ENCODE measurements at places on chromosomes 7 and 10.

DNA sequence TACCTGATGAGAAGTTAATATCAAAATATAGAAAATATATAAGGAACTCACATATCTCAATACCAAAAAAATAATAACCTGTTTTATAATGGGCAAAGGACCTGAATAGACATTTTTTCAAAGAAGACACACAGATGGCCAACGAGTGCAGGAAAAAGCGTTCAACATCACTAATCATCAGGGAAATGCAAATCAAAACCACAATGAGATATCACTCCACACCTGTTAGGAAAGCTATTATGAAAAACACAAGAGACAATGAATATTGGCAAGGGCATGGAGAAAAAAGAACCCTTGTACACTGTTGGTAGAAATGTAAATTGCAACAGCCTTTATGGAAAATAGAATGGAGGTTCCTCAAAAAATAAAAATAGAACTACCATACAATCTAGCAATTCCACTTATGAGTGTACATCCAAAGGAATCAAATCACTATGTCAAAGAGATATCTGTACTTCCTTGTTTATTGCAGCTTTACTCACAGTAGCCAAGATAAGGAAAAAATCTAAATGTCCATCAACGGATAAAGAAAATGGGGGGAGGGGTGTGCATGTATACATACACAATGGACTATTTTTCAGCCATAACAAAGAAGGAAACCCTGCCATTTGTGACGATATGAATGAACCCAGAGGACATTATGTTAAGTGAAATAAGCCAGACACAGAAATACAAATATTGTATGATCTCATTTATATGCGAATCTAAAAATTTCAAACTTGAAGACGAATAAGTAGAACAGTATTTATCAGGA is 3.6 kb upstream of the ALOX5 start:
- peak; percentile 70 for DNase-seq

GRCh38 chr7:132197772-132198171 is 378.5 kb downstream of the PLXNA4 start:
- DNase-seq = no peak

DNA sequence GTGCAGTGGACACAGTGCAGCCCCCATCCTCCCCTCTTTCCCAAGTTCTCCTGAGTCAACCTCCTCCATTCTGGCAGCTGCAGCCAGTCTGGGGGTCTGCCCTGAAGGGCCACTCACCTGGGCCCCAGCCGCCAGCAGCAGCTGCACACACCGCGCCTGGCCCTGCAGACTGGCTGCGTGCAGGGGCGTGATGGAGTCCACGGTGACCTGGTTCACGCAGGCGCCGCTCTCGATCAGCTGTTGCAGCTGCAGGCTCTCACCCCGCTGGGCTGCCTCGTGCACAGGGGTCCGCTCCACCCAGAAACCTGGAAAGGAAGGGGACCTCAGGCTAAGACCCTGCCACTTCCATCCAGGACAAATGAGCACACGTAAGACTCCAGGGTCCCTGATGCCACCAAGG is 13.6 kb downstream of the ASB13 start:
- no peak for DNase-seq

GRCh38 chr7:80548840-80549530 is 37.1 kb upstream of the GNAT3 start:
- DNase-seq = no peak

- DNase-seq = no peak
Observed at GRCh38 chr7:74674166-74674565, 16.6 kb downstream of the GTF2I start.

DNA sequence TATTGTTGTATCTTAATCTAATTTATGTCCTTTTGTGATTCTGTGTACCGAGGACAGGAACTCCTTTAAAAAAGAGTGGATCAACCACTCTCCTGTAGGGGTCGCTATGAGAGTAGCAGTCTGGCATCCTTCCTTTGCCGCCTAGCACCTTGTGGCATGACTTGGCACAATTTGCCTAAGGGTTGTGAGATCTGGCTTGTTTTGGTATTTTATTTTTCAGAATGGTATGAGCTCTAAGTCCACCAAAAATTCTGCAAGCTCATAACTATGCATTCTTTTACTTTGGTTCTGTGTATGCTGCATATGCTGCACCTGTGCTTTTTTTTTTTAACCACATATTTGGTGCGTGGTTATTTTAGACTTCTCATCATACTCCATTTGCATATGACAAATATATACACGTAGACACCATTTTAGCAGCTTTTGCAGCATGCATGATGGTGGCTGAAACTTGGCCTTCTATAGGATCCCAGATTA is 112.8 kb downstream of the CDK14 start:
- no peak for DNase-seq

- no peak for DNase-seq
Observed at GRCh38 chr7:30627026-30627425, 32.3 kb downstream of the GARS1 start.

GRCh38 chr7:151707105-151707469 is 169.8 kb downstream of the PRKAG2 start:
- no peak for DNase-seq

DNA sequence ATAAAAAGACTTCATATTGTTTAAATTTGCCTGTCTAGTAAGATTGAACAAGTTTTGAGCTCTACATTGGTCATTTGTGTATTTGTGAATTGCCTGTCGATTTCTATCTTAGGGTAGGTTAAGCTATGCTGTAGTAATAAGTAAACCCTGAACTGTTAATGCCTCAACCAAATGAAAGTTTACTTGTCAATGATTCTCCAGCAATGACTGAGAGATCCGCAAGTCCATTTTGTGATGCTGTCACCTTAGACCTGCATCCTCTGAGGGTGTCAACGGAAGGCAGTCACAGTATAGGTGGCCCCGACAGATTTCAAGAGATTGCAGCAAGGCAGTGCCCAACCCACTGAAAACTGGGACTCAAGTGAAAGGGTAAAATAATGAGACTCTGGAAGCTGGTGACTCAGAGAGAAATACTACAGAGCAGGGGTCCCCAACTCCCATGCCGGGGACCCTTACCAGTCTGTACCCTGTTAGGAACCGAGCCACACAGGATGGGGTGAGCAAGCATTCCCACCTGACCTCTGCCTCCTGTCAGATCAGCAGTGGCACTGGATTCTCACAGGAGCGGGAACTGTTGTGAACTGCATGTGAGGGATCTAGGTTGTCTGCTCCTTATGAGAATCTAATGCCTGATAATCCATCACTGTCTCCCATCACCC is 10.8 kb upstream of the PHYH start:
- no peak for DNase-seq

DNA sequence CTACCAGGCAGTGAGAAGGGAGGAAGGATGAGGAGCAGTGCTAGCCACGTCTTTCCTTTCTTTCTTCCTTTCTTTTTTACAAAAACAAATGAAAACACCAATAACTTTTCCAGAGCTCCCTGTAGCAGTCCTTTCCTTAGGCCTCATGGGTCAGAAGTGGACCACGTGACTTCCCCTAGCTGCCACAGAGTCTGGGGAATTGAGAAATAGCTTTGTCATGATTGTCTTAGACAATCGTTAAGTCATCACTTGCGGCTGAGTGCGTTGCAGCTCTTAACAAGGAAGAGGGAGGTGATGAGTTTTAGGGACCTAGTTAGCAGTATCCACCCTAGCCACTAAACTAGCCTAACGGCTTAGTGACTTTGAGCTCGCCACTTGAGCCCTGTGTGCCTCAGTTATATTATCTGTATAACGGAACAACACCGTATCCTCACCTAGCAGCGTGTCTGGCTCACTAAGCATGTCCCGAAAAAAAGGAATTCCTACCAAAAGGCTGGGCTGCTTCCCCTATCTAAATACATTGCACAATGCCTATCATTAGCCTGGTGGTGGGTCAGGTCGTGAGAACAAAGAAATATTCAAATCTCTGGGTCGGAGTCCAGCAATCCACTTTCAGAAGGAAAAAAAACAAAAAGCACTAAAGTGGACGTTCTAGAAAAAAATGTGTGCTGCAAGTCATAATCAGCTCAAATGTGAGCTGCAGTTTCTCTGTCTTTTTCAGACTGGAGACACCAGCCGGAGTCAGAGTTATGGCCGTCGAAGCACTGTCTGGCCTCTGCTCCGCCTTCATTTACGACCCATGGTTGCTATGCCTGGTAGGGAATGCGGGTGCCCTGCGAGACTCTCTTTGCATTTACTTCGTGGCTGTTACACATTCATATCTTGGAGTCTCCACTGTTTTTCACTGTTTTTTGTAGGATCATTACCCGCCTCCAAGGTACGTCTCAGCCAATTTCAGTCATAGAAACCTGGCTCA is 338.5 kb upstream of the FOXK1 start:
- no peak for DNase-seq

DNA sequence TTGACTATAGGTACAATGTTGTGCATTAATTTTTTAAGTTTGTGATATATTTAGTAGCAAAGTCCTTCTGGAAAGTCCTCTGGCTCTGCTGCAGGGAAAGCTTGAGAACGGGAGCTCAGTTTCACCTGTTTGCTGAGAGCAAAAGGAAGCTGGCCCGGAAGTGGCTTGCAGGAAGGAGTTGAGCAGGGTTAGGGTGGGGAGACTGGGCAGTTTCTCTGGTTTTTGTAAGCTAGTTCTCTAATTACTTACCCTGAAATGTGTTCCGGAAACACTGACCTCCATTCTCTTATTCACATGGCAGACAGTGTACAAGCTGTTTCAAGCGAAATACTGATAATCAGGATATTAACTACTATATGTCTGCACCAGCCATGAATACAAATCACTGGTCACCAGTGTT is 22.3 kb downstream of the MAP3K8 start:
- no peak for DNase-seq

DNA sequence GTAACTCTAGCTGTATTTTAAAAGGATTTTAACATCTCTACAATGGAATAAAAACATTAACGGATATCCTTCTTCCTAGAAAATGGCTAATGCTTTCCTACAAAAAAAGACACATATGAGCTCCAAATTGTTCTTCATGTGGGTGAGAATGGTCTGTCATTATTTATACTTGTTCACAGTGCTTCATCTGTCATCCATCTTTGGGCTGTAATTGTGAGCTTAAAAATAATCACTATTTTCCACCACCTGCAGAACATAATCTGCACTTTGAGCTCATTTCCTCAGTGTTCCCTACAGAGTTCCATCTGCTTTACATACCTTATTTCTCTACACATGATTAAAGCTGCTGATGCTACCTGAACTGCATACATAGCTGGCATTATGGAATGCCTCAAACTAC is 979.1 kb upstream of the C7orf33 start:
- no peak for DNase-seq

DNA sequence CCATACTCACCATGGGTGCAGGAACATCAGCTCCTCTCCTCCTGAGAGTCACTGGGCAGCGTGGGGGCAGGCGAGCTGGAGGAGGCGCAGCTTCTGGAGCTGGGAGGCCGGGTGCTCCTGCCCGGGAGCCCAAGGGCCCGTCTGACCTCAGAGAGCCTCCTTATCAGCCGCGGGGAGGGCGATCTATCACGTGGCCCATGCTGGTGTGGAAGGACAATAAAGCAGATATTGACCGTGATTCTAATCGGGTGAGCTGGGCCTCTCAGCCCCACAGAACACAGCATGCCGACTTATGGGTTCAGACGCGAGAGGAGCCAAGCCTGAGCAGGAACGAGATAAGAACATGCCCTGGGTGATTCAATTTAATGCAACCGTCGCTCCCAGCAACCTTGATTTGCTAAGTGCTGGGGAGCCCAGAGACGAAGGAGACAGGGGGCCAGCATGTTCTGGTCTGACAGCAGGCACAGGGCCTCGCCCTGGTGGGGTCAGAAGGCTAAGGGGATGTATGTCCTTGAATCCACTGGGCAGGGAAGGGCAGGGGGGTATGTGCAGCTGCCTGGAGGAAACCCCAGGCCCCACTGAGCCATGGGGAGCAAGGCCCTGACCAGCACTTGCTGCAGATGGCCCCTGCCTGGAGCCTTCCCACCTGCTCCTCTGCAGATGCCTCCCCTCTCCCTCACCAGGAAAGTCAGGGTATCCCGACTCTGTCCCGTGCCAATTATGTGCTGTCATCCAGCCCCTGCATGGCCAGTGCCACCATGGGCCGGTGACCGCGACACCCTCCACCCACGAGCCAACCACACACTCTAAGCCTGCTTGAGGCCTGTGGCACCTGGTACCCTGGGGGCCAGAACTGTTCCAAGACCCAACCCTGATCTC is 95.3 kb upstream of the RET start:
- no peak for DNase-seq

- DNase-seq = no peak
Observed at GRCh38 chr7:27172315-27172774, 1.8 kb downstream of the HOXA10 start.

GRCh38 chr10:8272794-8273425 is 218.4 kb downstream of the GATA3 start:
- no peak for DNase-seq

- DNase-seq = no peak
Observed at GRCh38 chr10:47332371-47332770, 10.1 kb downstream of the GDF2 start.

GRCh38 chr10:43965033-43965917 is 316.6 kb upstream of the ZNF32 start:
- DNase-seq = no peak

- no peak for DNase-seq
Observed at GRCh38 chr10:8312079-8312478, 257.6 kb downstream of the GATA3 start.

DNA sequence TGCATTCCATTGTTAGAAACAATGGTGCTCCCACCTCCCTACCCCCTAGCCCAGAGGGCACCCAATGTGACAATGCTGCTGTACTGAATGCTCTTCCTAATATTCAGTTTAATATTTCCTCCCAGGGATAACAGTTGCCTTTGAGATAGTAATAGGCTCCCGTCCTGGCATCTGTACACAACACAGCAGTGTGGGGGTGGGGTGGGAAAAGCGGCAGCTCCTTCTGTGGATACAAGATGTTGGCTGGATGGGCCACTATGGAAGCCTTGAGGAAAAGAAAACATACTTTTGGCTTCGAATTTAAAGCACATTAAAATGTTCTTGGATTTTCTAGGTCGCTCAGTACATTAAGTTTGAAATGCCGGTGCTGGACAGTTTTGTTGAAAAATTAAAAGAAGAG is 9.2 kb upstream of the ZNF22 start:
- no peak for DNase-seq

DNA sequence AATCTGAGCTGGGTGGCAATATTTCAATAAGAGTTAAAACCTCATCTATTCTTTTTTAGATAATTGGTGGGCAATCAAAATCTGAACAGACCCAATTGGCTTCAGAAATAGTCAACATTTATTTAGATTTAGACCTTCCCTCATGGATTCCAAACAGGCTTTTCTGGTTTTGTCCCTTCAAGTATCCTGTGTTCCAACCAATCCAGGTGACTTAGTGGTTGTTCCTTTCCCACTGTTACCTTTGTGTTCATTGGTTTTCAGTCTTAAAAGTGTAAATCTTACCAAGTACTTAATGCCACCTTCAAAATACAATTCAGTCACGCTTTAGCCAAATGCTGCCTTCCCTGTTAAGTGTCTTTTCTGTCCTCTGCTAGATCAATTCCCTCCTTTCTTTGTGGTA is 85.9 kb downstream of the AHR start:
- DNase-seq = no peak

- DNase-seq = no peak
Observed at GRCh38 chr10:71348850-71349249, 29.8 kb downstream of the SLC29A3 start.
